Germinal center (tissue), 1 donor: ENCODE measurements at places on chromosomes 3 and 15.

DNA sequence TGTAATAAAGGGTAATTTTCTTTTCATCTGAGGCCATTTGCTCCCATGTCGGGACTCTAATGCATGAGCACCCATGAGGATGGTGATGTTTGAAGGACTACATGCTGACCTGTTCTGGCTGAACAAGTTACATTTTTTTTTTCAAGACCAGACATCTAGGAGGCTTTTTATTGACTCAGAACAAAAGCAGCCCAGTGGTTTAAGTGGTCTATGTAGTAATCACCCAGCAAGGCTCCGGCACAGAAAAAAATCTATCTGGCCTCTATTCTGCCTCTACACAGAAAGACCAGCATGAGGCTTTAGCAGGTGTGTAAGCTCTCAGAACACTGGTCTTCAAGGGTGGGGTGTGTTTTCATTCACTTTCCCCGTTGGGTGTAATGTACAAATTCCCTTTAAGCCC lies 95.1 kb upstream of the ZBED2 start:
- no peak for DNase-seq

GRCh38 chr3:4523710-4524698 lies 30.9 kb downstream of the ITPR1 start:
- DNase-seq = no peak

DNA sequence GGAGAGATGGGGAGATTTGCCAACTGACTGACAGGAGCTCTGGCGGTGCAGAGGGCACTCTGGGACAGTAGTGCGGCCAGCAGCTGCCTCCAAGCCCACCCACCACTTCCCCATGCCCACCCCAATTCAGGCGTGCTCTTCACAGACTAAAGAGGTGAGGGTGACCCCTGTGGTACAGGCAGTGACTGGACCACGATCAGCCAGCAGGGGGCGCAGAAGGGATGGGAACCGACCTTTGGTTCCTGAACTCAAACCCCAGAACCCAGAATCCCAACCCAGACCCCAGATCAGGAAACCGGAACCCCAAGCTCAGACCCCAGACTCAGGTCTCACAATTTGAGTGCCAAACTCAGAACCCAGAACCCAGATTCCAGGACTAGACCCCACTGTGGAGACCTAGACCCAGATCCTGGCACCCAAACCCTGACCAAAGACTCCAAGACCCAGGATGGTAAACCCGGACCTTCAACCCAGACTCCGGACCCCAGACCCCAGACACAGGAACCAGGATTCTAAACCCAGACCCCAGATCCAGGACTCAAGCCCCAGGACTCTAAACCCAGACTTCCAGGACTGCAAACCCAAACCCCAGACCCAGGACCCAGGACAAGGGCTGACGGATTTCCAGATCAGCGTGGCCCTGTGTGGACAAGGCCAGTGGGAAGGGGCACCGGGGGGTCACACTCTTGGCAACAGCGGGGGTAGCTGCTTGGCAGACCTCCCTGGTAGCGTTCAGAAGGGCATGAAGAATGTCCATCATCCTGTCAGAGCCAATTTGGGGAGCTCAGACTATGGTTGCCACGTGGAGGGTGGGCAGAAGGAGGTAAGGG lies 3.7 kb upstream of the MYL3 start:
- DNase-seq = peak; percentile 77

DNA sequence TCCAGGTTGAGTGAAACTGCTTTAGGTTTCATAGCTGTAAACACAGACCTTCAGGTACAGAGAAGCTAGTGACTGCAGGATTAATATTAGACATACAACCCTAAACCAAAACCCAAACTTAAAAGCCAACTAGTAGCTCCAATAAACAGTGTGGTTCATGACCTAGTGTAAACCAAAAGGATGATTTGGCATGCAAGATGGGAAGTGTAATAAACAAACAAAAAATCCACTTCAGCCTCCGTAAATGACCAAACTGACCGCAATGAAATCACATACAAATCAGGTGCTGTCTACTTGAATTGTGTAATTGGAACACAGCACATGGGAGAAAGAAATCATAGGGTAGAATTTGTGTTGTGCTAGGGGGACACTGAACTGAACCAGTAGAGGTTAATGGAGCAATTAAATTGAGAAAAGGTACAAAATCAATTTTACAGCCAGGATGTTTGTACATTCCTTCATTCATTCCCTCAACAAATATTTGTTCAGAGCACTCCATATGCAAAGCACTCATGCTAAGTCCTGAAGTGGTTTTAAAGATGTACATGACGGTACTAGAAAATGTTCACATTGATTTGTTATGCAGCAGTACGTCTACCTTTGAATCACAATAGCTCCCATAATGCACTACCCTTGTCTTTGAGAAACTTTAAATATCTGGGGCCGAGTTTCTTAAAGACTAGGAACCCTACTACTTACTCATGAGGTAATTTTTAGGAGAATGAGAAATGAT lies 21.4 kb upstream of the CHST2 start:
- no peak for DNase-seq

DNA sequence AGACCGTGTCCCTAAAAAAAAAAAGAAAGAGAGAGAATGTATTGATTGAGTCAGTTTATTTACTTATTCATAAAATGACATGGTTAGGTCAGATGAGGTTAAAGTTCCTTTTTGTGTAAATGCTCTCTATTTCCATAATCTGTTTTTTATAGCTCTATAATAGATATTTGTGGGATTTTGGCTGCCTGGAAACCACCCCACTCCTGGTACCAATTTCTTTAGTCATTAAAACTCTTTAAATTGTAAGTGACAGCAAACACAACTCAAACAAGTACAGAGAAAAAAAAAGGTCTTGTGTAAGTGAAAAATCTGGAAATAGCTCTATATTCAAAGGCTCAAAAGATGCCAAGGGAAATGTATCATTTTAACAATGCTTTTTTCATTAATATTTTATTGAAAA lies 11.0 kb upstream of the PPP4R2 start:
- no peak for DNase-seq

- no peak for DNase-seq
Observed at GRCh38 chr3:53775834-53776251, 70.4 kb downstream of the CHDH start.

GRCh38 chr3:45011756-45012508 lies 14.2 kb upstream of the CLEC3B start:
- peak; percentile 46 for DNase-seq

DNA sequence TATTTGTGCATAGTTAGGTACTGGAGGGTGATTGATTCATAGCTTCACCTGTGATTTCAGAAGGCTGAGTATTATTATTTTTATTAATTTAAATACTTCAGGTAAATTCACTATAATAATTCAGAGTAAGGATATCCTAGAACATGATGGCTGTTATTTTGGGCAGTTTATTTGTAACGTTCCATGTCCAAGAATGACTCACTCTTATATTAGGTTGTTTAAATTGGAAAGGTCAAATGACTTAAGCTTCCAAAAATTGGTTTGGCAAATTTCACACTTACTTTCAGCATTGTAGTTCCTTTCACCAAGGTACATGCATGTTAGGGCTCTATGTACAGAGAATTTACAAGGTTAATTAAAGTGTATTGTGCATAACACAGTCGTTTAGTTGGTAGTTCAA lies 120.2 kb downstream of the EPHA3 start:
- no peak for DNase-seq

GRCh38 chr3:115071601-115072000 lies 75.5 kb downstream of the ZBTB20 start:
- no peak for DNase-seq

DNA sequence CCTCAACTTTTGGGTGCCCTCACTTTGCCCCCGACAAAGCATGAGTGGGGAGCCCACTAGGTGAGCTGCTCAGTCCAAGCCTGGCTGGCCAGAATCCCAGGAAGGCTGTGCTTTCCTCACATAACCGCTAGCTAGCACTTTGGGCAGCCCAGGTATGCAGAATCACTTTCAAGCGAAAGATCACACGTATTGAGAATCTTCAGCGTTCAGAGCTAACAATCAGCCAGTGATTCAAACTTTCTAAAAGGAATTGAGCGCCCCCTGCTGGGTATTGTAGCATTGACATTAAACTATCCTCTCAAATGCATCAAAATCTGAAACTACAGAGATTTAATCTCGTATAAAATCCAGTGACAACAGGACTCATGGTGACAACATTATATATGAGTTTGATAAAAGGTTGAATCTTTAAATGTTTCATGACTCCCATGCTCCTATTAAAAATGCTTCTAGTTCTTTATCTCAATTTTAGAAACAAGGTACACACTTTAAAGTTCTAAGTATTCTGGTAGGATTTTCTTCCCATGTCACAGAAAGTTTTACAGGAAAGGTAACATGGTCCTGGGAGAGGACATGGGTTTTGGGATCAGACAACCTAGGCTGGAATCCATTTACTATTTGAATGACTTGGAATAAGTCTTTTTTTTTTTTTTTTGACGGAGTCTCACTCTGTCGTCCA lies 11.8 kb downstream of the ANAPC13 start:
- DNase-seq = peak; percentile 16

GRCh38 chr15:43859546-43859945 lies 32.7 kb downstream of the WDR76 start:
- no peak for DNase-seq

- no peak for DNase-seq
Observed at GRCh38 chr15:56775641-56776040, 42.3 kb upstream of the ZNF280D start.

GRCh38 chr3:99881121-99881524 lies 63.5 kb downstream of the CMSS1 start:
- DNase-seq = no peak

DNA sequence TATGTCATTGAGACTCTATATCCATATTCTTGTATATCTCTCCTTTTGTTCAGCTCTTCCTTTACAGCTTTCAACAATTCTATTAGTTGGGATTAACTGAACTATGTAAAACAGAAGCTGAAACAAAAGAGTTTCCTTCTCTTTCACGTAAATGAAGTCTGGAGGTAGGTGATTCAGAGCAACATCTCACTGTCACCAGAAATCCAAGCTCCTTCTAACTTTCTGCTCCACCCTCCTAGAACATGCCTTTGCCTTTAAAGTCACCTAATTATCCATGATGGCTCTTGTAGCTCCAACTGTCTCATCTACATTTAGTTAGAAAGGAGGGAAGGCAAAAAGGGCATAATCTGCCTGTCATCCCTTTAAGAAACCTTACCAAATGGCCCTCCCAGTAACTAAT lies 458.2 kb upstream of the MDFIC2 start:
- no peak for DNase-seq

GRCh38 chr3:183342824-183343223 lies 85.6 kb downstream of the MCF2L2 start:
- DNase-seq = no peak

- DNase-seq = no peak
Observed at GRCh38 chr3:11618904-11619303, 24.8 kb downstream of the VGLL4 start.

DNA sequence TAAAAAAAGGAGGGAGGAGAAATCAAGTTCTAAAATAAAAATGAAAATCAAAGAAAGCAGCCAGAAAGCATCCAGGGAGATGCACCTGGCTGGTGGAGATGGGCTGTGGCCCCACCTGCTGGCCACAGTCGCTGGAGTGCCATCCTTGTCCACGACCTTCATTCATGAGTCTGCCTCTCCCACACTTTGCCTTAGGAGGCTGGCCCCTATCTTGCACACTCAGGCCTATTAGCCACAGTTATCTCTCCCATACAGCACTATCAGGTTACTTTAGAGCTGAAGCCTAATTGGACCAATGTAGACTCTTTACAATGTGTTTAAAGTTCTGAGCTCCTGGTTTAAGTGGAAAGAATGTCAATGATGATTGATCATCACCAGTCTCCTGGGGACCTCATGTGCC lies 392.0 kb upstream of the RORA start:
- peak; percentile 30 for DNase-seq

DNA sequence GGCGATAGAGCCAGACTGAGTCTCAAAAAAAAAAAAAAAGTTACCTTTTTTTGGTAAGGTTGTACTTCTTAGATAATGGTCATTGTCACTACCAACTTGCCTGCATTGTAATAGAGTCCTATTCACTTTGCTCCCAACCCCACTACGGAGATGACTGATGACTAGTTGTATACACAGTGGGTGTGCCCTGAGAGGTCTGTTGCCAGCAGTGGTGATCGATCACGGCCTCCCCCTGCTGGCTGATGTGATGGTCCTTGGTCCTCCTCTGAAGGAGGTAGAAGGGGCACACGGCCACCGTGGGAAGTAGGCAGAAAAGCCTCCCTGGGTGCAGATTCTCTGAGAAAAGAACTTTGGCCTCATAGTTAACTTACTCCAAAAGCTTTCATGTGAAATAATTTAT lies 10.7 kb downstream of the GCNT3 start:
- DNase-seq = peak; percentile 55

DNA sequence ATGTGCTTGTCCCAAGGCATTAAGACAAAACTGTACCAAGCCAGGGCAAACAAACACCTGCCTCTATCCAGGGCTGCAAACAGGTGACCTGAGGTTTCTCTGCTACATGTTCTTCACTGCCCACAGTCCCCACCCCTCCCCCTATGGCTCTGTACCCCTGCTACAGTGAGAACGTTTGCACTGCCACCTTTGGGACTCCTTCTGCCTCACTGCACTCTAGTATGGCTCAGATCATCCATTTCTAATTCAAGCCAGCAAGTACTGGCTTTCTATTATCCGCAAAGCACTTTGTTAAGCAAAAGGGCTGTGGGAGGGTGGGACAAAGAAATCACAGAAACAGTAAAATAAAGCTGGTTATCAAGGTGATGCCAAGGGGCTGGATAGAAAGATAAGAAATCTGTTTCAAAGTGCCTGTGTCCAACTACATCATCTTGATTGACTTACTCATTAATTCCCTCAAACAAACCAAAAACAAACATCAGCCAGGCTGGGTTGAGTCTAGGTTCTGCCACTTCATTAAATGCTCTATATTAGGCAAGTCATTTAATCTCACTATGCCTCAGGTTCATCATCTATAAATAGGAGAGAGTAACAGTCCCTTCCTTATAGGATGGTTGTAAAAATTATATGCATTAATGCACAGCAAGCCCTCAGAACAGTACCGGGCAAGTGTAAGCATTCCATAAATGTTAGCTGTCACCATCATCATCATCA lies 95.3 kb downstream of the PDZRN3 start:
- no peak for DNase-seq

GRCh38 chr3:13028010-13028821 lies 45.0 kb downstream of the IQSEC1 start:
- DNase-seq = no peak

GRCh38 chr3:64244011-64244942 lies 19.0 kb upstream of the PRICKLE2 start:
- DNase-seq = peak; percentile 19

DNA sequence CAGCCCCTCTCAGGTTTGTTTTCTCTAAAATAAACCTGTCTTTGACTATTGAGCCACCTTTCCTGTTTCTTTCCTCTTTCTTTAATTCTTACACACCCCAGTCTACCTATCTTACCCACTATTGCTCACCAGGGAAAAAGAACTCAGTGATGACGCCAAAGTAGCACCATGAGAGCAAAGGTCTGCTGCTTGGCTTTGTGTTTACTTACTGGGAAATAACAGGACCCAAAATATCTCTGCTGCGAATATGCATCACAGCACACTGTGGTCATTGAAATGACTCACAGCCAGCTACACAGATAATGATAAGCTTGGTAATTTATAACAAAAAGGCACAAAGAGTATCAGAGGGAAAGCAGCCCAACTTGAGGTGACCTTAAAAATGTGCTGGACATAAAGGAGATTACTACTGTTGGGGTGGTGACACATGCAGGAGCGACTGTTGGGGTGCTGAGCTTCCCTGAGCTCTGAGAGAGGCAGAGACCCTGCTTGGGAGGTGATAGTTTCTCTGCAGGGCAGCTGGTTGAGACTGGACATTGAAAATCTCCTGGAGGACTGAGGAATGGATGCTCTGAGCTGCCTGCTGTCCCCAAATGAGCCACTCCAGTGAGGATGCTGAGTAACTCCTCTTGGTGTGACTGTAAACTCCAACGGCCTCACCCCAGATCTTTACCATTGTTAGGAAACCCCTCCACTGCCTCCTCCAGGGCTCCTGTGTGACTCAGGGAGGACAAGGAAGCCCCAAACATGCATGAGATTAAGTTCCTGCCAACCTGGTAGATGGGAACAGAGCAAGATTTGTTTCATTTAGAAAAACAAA lies 14.5 kb downstream of the EFCAB12 start:
- DNase-seq = peak; percentile 48
